ENCODE measurements at places on chromosomes 11 and 22. TPM values are rescaled to one million over a fixed set of nuclear protein-coding genes. Genes with fewer than 3 reads are reported as not detected.

ARFGAP2 gene
- total RNA-seq, result 67.4 TPM

ZP1 gene
- not detected for total RNA-seq

TTC36 gene
- total RNA-seq, result 0.56 TPM

DNA sequence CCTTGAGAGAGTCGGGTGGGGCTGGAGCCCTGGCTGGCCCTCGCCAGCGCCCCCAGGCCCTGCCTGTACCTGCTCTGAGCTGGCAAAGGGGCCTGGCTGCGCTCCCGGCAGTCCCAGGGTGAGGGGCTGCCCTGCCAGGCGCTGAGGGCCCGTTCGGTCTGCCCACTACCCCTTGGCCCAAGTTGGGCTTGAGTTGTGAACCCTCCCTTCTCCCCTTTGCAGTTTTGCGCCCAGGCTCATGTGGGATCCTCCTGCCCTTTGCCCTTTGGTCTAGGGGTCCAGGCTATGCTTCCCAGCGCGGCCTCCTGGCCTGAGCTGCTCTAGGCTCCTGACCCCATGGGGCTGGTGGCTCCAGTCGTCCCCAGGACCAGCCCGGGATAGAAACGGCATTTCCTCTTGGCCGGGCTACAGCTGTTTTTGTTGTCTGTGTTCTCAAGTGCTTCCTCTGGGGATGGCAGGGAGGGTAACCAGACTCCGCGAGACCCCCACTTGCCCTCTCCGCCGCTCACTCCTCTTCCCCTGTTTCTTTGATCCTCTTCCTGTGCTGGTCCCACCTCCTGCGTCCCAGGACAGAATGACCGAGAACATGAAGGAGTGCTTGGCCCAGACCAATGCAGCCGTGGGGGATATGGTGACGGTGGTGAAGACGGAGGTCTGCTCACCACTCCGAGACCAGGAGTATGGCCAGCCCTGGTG is 34.9 kb downstream of the PRDM11 start:
- DNase-seq, result no peak

GRCh38 chr22:35839841-35840301 is 122.2 kb downstream of the APOL5 start:
- DNase-seq, result no peak

DNA sequence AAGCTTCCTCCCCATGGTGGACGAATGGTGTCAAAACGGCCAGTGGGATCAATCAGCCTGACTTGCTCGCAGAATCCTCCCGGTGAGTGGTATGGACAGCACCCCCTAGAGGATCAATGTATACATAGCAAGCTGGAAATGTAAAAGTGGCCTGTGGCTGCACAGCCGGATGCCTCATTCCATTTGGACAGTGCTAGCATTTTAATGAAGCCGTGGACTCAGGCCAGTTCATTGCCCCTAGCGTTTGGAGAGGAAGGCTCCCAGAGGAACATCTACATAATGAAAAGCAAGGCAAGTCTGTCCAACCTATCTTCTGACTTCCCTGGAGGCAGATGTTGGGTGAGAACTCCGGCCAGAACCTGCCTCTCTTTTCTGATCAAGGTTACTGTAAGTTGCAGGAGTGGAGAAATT is 942.3 kb downstream of the NTM start:
- no peak for DNase-seq

All from right cardiac atrium (tissue), 5 donors.